ELR (cell line): ENCODE measurements at places on chromosomes 2 and 18.
A peak's percentile ranks its signal among the peaks of the same experiment; 100 is the strongest.

DNA sequence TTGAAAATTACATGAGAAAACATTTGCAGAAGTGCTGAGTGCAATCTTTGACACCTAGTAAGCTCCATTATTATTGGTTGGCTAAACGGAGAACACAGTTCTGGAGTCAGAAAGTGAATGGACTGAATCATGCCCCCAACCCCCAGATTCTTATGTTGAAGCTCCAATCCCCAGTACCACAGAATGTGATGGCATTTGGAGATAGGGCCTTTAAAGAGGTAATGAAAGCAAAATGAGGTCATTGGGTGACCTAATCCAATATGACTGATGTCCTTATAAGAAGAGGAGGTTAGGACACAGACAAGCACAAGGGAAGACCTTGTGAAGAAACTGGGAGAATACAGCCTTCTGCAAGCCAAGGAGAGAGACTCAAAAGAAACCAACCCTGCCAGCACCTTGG, 200.9 kb upstream of the EPAS1 start:
- peak; percentile 63 for DNase-seq

DNA sequence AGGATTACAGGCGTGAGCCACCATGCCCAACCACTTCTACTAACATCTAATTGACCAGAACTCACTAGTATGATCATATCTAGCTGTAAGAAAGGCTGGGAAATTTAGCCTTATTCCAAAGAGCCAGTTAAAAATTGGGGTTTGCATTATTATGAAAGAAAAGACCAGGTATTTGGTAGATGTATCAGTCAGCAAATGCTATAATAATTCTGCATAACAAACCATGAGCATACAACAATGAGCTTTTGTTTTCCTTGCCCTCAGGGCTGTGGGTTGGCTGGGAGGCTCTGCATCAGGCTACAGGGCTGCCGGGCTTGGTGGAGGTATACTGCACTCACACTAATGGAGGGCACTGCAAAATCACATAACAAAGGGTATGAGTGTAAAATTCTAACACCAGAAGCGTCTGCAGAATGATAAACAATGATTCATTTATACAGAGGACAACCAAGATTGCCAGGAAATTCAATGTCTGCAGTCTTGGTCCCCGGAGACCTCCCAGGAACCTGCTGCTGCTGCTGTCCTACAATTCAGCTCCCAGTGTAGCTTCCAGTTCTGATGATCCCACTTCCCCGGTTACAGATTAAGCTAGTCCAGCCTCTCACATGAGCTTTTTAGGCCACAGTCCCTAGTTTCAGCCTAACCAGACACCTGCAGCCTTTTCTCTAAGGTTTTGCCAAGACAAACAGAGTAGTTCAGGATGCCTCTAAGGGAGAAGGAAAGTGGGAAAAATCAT, 32.2 kb upstream of the ST3GAL5 start:
- peak; percentile 37 for DNase-seq

GRCh38 chr2:31563273-31563839, 17.4 kb downstream of the SRD5A2 start:
- DNase-seq: peak; percentile 21

DNA sequence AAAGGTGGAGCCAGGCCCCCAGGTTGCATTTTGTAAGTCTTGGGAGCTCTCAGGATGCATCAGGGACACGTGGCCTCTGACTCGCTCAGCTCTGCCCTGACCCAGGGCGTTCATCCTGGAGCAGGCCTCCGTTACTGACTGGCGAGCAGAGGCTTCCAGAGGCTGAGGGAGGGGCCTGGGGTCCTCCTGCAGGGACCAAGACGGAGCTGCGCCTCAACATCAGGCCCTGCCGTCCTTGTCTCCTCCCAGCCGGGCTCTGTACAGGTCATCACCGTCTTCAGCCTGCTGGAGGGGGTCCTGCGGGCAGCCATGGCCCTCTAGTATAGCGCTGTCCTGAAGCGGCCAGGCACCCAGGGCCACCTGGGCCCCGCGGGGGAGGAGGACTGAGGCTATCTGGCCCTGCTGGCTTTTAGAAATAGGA, 10.2 kb upstream of the ALPP start:
- DNase-seq: peak; percentile 62

DNA sequence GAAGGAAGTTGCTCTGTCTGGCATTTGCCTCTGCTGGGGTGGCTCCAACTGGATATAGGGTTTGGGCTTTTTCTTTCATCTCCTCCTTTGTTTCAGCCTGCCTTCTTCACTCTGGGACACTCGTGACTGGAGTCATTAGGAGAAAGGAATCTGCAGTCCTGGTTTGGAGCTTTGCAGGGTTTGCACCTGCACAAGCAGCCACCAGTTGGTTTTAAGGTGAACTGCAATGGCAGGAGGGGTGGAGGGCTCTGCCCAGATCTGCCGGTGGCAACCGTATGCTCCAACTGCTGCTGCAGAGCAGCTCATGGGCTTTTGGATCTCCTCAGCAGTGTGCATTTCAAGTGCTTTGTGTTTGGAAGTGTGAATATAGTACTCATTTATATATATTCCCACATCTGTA, 131.3 kb upstream of the MGAT5 start:
- DNase-seq: no peak

GRCh38 chr2:159114835-159115234, 146.4 kb downstream of the TANC1 start:
- no peak for DNase-seq

- no peak for DNase-seq
Measured at GRCh38 chr2:199543606-199544172, 86.0 kb upstream of the SATB2 start.

DNA sequence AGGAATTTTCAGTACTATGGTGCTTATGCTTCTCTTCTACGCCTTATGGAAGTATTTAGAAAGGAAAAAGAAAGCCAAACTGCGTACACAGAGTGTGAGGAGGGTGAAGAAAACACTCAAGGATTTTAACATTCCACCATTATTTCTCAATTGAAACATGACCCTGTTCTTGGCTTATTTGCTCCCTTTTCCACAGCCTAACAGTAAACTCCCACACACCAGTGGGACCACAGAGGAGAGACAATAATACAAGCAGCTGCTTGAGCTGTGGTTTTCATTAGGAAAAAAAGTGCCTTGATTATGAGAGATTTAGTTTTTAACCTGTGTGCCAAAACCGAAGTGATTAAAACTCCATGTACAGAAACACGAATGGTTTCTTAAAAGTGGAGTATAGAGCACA, 134.3 kb downstream of the MEP1B start:
- DNase-seq: no peak

DNA sequence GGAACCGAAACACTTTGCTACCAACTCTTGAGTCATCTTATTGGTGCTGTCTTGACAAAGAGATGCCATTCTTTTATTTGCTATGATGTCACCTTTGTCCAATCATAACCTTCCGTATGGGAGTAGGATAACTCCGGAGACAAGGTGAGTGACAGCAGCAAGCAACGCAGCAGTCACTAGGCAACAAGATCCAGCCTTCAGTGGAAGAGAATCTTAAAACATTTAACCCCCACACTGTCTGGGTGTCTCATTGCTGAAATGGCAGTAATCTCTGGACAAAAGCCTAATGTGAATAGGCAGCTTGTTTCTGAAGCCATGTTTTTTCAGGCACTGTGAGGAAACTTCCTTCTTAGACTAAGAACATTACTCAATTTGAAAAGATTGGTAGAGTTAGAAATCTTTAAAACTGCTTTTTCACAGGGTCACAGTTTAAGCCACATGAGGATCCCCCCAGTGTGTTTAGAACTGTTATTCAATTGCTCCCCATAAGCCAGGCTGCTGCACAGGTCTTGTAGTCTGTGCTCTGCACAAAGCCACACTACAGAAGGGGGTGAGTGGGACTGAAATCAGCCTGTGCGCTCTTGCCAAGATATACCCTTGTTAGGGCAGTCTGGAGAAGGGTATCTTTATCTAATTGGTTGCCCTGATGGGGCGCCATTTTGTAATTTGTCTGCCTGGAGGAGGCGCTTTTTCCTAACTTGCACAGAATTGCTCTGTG, 131.5 kb upstream of the STON1 start:
- DNase-seq: no peak

DNA sequence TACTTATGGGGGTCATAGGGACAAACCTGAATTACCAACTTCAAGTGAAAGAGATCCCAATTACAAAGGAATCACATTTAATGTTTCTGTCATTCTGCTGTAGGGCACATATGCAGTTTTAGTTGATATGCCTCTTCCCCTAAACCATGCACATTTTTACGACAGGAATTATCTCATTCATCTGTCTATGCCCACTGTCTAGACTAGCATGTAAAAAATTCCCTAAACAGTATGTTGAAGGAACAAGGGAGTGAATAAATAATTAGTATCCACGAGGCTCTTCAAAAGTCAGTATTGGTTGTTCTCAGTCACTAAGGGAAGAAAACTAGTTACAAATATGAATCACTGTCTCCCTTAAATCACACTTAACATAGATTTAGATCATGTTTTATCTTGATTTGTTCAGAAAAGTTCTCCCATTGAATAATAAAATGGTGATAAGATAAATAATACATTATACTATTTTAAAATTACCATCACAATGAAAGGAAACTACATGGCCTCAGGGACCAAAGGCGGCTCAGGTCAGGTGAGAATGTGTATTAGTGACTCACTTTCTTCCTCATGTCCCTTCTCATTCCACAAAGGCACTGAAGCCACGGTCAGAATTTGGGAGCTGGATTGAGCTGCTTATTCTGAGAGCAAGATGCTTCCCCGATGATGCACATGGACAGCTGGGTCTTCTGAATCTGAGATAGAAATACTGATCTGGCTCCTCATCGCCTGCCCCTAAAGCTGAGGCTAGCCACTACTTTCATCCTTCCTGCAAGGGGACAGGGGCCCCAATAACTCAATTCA, 29.1 kb downstream of the DYM start:
- DNase-seq: peak; percentile 46

DNA sequence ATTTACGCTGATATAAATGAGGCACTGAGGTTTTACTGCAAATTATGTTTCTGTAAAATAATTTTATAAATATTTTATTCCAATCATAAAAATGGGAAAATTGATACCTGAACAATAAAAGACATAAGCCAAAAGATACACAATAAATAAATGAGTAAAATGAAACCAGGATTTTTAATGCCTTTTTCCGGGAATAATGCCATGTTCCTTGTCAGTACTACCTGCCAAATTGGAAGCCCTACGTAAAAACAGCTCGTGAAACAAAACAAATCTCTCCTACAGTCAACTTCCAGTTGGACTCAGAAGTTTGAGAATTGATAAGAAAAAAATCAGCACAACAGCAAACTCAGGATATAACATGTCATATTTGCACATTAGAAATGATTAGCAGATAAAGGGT, 18.0 kb downstream of the GALNT3 start:
- no peak for DNase-seq

DNA sequence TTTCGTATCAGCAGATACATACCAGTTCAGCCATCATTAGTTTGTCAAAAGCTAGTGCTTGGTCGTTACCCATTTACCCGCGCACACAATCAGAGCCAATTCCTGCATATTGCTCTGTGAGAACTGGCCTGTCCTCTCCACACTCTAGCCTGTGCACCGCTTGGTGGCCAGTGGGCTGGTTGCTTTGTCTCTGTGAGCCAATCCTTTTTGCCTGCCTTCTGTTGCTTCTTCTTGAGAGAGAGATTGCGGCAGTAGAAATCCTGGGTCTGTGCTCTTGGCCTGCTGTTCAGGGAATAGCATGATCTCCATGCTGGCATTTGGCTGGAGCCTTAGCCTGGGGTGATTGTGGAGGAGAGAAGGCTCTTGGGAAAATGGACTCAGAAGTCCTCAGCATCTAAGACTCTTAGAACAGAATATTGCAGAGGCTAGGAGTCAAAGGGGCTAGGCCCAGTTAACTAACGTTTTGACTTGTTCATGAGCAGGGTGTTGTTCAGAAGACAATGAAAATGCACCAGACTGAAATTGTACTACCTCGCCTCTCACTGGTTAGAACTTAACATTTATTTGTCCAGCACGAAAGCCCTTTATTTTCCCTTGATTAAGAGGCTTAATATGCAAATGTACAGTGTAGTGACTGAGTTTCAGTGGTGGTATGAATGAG, 37.1 kb downstream of the MAP4K4 start:
- DNase-seq: no peak

GRCh38 chr2:102540882-102541281, 67.9 kb downstream of the SLC9A4 start:
- no peak for DNase-seq

DNA sequence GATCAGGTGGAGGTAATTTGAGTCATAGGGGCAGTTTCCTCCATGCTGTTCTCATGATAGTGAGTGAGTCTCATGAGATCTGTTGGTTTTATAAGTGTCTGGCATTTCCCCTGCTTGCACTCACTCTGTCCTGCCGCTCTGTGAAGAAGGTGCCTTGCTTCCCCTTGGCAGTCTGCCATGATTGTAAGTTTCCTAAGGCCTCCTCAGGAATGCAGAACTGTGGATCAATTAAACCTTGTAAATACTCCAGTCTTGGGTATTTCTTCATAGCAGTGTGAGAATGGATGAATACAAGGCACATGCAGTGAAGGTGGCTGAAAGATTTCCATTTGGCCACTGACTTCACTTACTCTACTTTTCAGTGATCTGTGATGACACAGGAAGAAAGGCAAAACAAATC, 133.7 kb downstream of the SH3BP4 start:
- no peak for DNase-seq

DNA sequence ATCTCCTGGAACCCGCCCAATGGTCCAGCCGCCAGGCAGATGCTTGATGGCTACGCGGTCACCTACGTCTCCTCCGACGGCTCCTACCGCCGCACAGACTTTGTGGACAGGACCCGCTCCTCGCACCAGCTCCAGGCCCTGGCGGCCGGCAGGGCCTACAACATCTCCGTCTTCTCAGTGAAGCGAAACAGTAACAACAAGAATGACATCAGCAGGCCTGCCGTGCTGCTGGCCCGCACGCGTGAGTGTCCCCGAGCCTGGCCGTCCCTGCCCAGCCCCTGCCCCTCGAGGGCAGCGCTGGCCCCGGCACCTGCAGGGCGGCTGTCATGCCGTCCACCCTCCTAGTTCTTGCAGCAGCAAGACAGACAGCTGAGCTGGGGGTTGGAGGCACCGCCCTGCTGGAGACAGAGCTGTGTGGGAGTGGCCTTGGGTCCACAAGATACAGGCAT, 36.7 kb downstream of the MTERF4 start:
- no peak for DNase-seq

GRCh38 chr2:46684661-46685060, 205.3 kb downstream of the TMEM247 start:
- peak; percentile 66 for DNase-seq

- DNase-seq: no peak
Measured at GRCh38 chr18:23141104-23141999, 6.1 kb downstream of the CABLES1 start.

GRCh38 chr2:27247893-27248292, 15.0 kb downstream of the SLC30A3 start:
- no peak for DNase-seq

GRCh38 chr2:237359518-237359840, 54.5 kb downstream of the COL6A3 start:
- DNase-seq: no peak

- DNase-seq: peak; percentile 54
Measured at GRCh38 chr2:173978447-173978846, 13.3 kb upstream of the SP3 start.

GRCh38 chr2:143476336-143477087, 347.3 kb downstream of the ARHGAP15 start:
- no peak for DNase-seq
